Mucosa of gallbladder (tissue), 1 donor: ENCODE measurements at places on chromosomes 4 and X. TPM values are rescaled to one million over a fixed set of nuclear protein-coding genes. Genes with fewer than 3 reads are reported as not detected.

TRPC3 gene
- 14.1 TPM for total RNA-seq

KCND1 gene
- 6.5 TPM for total RNA-seq

- DNase-seq, result no peak
Observed at GRCh38 chrX:136731207-136731782, 49.4 kb downstream of the ARHGEF6 start.

- peak; percentile 80 for DNase-seq
Observed at GRCh38 chr4:186765673-186766546, 42.3 kb upstream of the FAT1 start.

CCDC149 gene
- total RNA-seq, result 24.2 TPM

DNA sequence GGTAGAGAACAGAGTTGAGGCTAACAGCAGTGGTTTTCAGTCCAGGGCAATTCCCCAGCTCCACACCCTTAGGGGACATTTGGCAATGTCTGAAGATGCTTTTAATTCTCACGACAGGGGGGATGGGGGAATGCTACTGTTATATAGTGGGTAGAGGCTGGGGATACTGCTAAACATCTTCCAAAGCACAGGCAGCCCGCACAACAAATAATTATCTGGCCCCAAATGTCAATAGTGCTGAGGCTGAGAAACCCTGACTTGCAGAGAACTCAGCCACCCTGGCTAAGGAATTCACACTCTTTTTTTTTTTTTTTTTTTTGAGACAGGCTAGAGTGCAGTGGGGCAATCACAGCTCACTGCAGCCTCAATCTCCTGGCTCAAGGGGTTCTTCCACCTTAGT lies 60.6 kb downstream of the POLR2B start:
- DNase-seq, result no peak

FGB gene
- 7.5 TPM for total RNA-seq

DNA sequence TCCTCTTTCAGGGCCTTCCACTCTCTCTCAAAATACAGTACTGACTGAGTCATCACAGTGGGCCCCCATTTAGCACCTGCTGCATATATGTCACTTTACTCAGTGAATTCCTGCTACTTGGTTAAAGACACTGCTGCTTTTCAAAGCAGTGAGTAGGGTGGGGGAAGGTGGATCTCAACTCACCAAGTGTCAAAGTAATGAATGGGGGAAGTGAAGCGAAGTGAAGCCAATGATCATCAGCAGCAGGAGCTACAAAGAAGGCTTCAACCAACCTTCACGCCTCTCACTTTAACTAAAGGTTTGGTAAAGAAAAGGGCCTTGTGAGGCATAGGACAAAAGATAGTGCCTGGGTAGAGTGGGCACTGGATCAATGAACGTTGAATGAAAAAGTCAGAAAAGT lies 424.1 kb downstream of the SMARCA1 start:
- no peak for DNase-seq

AMTN gene
- total RNA-seq, result not detected

ACE2 gene
- total RNA-seq, result 169 TPM

GRCh38 chr4:81919223-81919622 lies 447.5 kb upstream of the RASGEF1B start:
- DNase-seq, result no peak
